ENCODE measurements at places on chromosomes 13 and 19. TPM values are rescaled to one million over a fixed set of nuclear protein-coding genes. Genes with fewer than 3 reads are reported as not detected.

- no peak for DNase-seq
Measured at GRCh38 chr19:39727070-39727800, 10.6 kb downstream of the CLC start.

Gene PRR22
- total RNA-seq, result 0.41 TPM

GRCh38 chr13:30002577-30002976 lies 152.2 kb upstream of the UBL3 start:
- DNase-seq, result no peak

DNA sequence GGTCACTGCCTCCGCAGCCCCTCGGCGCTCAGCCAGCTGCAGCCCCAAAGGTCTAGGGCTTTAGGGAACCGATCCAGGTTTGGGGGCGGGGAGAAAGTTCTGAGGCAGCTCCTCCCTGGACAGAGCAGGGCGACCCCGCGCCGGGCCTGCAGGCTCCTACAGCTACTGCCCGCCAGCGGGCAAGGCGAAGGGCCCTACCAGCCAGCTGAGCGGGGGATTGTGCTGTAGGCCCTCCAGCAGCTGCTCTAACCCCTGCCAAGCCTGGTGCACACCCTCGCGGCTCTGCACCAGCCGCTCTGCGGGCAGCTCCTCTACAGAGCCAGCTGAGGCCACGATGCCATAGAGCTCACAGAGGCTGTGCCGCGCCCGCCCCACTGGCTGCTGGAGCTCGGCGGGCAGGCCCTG lies 14.0 kb downstream of the PLIN4 start:
- DNase-seq, result no peak

Gene MAMSTR
- total RNA-seq, result 0.41 TPM
